HFFc6 (cell line): ENCODE measurements at places on chromosomes 1 and 21. TPM values are rescaled to one million over a fixed set of nuclear protein-coding genes. Genes with fewer than 3 reads are reported as not detected.

GPR161 gene
- total RNA-seq, result 9.6 to 12.9 TPM (median 12.1 TPM) in 3 replicates

DNA sequence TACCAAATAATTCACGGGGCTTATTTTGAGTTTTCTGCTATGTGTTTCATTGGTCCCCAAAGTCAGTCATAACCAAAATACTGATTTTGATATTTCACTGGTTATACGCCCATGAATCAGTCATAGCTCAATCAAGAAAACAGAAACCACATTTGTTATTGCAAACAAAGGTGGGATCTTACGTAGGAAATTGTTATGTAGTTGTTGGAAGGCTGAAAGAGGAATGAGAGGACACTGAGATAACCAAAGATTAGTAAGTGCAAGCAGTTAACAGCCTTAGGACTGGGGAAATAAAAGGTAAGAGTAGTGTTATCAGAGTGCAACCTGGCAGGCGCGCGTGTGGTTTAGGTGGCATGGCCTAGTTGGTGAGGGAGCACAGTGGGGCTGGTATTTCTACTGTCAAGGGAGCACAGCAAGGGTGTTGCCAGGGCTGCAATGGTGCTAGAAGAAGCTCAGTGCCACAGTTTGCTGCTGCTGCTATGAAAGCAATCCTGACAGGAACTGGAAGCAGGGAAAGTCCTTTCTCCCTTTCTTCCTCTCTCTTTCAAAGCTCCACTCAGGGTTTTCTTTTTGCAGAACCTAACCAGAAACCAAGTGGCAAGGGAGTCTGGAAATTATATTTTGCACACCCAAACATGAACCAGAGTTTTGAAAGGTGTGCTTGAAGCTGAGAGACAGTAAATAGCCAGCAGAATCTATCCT, 33.7 kb downstream of the RTCA start:
- DNase-seq, result no peak

HMCN1 gene
- total RNA-seq, result 1.2 to 2.2 TPM (median 1.3 TPM) in 3 replicates

GRCh38 chr1:181789395-181789794, 272.1 kb downstream of the ZNF648 start:
- no peak for DNase-seq

DUSP12 gene
- 31.9 to 35.9 TPM (median 34.8 TPM) in 3 replicates for total RNA-seq

GRCh38 chr21:41519806-41520559, 12.0 kb upstream of the TMPRSS2 start:
- no peak for DNase-seq

- peak; percentile 16 for DNase-seq
These were observed 601 bp downstream of the CCT8 start for GRCh38 chr21:29072873-29073221.

CAMK1G gene
- 4.5 to 8.0 TPM (median 7.0 TPM) in 3 replicates for total RNA-seq

GRCh38 chr1:154583773-154584172, 16.2 kb downstream of the CHRNB2 start:
- no peak for DNase-seq

GRCh38 chr1:58402444-58402843, 144.1 kb downstream of the OMA1 start:
- DNase-seq, result no peak

KLHDC8A gene
- total RNA-seq, result not detected in 3 replicates

- no peak for DNase-seq
These were observed at the start of gene LHX4 for GRCh38 chr1:180229483-180230415. Gene LHX4 (plus strand): TSS chr1:180230264. CDS start chr1:180230530, 266 bp downstream.

- DNase-seq, result no peak
These were observed 210.5 kb upstream of the SPAG17 start for GRCh38 chr1:118395430-118395991.

ZBTB40 gene
- total RNA-seq, result 8.8 to 11.7 TPM (median 10.3 TPM) in 3 replicates

PTGER3 gene
- total RNA-seq, result 0.58 to 2.1 TPM (median 1.4 TPM) in 3 replicates

GRCh38 chr1:165080253-165080896, 276.1 kb downstream of the LMX1A start:
- DNase-seq, result no peak

FMOD gene
- total RNA-seq, result 0.38 to 0.84 TPM (median 0.78 TPM) in 3 replicates

ANKRD34A gene
- total RNA-seq, result 9.3 and 11.7 TPM in 2 replicates

NBPF8 gene
- total RNA-seq, result 5.4 and 5.5 TPM in 2 replicates

KMO gene
- not detected in 3 replicates for total RNA-seq

GPR52 gene
- total RNA-seq, result not detected in 3 replicates

DNA sequence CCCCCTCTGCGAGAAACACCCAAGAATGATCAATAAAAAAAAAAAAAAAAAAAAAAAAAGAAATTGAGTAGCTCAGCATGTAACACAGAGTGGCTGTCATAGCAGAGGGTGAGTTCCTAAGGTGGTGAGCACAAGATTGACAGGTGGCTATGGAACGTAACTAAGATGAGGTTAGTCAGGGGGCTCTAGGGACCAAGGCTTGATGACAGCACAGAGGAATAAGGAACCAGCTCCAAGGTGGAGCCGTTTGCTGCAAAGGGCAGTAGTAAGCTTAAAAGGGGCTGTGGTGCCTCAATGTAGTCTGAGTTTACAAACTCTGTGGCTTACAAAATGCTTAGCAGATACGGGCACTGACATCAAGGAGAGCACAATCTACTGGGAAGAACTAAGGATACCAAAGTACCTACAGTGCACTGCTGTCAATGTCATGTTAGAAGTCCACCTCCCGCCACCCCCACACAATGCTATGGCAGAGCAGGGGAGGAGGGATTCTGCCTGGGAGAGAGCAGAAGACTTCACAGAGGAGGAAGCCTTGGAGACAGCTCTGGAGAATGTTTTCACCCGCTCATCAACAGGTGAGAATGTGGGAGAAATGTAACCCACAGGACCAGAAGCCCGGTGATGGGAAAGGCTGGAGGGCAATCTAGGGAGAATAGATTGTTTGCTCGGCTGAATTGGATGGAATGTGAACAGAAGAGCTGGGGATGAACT, 13.1 kb downstream of the IQGAP3 start:
- no peak for DNase-seq

FCN3 gene
- not detected in 3 replicates for total RNA-seq

CITED4 gene
- total RNA-seq, result 1.7 to 4.5 TPM (median 2.8 TPM) in 3 replicates

GRCh38 chr1:61344696-61345095, 262.3 kb downstream of the NFIA start:
- DNase-seq, result no peak

DNA sequence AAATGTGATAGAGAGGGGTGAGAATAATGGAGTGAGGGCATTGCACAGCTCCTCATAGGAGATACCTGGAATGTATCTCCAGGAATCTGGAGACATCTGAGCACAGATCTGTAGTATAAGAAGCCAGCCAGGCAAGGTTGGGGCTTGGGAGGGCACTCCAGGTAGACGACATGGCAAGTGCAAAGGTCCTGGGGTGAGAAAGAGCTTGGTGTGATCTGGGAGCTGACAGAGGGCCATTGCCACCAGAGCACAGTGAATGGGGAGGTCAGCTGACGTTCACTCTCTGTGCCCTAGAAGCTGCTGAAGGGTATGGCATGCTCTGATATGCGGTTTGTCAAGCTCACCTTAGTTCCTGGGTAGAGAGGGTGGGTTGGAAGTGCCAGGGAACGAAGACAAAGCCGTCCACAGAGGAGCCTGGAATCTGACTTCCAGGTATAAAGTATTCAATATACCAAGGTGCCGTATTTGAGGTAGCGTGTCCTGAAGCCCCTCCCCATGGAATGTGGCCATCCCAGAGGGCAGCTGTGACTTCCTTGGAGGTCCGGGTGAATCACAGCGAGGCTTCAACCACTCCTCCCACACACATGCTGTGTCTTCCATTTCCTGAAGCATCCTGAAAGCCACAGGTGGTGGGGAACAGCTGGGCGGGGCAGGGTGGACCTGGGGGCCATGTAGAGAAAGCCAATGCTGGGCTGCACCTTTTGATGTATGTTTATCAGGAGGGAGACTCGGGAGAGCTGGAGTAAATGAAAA, 182.7 kb upstream of the KLHDC7A start:
- DNase-seq, result no peak

DNA sequence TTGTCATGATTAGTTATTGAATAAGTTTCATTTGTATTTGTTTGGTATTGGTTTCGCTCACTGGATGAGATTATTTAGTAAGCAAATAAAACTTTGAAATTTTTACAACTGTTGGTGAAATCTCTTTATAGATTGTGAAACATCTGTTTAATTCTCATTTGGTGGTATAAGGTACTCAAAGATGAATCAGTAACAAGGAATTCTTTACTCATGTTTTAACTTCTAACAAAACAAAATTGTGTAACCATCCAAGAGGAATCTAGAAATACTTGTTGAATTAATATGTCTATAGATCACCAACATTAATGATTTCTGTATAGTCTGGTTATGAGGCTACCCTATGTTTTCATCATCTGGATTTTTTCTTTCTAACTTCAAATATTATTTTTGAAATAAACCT, 62.8 kb upstream of the USP25 start:
- DNase-seq, result peak; percentile 11

- peak; percentile 9 for DNase-seq
These were observed 29.1 kb upstream of the IGSF5 start for GRCh38 chr21:39715804-39716397.

DNA sequence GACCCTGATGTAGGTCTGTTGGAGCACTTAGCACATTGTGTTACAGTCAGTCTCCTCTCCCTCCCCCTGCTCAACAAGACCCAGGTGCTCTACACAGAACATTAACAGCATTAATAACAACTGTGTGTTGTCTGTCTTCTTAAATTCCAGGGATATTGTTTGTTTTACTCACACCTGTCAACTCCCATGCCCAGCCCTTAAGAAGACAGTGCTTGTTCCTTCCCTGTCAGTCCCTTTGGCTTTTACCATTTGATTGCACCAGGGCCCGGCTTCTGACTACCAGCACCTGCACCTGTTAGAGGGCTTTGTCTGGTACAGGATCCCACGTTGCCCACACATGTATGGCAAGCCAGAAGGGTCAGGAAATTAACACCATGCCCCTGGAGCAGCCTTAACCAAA, 11.7 kb downstream of the RIMKLA start:
- DNase-seq, result no peak

DSCAM gene
- 1.1 to 1.2 TPM (median 1.1 TPM) in 3 replicates for total RNA-seq

DNA sequence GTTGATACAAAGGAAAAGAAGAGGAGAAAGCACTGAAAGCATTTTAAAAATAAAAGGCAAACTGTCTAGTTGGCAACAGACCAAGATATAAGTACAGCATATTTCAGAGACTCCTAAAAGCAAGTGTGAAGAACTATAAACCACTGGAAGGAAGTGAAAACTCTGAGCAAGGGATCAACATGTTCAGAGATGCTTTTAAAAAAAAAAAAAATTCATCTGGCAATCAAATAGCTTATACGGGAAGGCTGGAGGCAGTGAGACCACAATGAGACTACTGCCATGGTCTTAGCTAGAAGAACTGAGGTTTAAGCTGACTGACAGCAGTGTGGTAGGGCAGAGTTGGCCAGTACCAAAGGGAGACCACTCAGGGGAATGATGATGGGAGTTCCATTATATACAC, 124.3 kb downstream of the VAV3 start:
- no peak for DNase-seq

DNA sequence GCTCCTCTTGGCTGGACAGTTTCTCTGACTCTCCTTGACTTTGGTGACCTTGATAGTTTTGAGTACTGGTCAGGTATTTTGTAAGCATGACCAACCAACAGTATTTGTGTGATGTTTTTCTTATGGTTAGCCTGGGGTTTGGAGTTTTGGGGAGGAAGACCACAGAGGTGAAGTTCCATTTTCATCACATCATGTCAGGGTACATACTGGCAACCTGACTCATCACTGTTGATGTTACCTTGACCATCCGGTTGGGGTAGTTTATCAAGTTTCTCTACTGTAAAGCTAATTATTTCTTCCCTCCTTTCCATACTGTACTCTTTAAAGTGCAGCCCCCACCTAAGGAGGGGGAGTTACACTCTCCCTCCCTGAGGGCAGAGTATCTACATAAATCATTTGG, 13.4 kb downstream of the OSCP1 start:
- DNase-seq, result peak; percentile 6

CR2 gene
- total RNA-seq, result not detected in 3 replicates

XKR8 gene
- total RNA-seq, result 8.8 and 9.7 TPM in 2 replicates

GRCh38 chr1:187870552-187870951, 1041.8 kb downstream of the PLA2G4A start:
- no peak for DNase-seq

DNA sequence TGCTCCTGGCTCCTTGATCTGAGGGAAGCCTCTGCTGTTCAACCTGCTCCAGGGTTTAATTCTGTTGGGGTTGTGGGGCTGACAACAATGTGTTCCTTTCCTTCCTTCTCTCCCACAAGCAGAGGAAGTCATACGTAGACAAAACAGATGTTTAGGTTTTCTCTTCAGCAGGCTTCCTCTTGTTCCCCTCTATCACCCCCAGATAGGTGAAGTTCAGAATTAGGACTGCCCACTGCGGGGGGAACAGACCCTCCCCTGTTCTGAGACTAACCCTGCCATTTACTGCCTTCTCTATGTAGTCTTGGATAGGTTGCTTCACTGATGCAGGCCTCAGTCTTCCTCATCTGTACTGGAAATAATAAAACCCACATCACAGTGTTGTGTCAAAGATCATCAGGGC, 30.0 kb upstream of the NRDC start:
- DNase-seq, result no peak

DNA sequence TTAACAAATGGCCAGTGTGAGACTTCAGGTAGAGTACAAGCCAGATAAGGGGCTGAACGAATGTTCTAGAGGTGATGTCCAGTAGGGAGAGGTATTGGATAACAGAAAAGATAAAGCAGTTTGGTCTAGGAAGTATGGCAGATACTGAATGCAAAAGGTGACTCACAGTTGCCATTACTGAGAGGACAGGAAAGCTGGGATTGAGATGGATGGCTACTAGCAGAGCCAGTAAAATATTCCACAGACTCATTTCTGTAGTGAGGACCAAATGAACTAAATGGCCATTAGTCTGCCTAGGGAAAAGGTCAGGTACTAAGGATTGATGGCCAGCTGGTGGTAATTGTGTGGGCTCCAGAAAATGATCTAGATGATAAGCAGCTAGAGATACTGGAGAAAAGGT, 11.5 kb downstream of the MACO1 start:
- peak; percentile 38 for DNase-seq

SLC1A7 gene
- total RNA-seq, result 0.13 TPM in 1 of 3 replicates, not detected in the others

DNA sequence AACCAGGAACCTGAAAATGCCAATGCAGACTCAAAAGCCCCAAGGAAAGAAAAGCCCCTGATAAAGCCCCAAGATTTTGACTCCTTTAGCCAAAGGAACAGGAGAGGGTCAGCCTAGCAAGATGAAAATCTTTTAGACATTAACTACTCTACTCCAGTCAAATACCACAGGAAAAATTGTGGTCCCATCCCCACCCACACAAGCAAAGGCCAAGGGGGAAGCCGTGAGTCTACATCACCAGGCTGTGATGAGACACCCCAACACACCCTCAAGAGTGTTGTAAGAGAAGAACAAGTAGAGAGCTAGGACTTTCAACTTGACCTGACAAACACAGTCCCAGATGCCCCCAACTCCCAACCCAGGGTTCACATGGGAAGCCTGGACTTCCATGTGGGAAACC, 192.8 kb upstream of the NR5A2 start:
- no peak for DNase-seq
